ENCODE measurements at places on chromosomes 2 and 18.

GRCh38 chr18:48838166-48838775 lies 112.5 kb downstream of the SMAD7 start:
- no peak for DNase-seq

DNA sequence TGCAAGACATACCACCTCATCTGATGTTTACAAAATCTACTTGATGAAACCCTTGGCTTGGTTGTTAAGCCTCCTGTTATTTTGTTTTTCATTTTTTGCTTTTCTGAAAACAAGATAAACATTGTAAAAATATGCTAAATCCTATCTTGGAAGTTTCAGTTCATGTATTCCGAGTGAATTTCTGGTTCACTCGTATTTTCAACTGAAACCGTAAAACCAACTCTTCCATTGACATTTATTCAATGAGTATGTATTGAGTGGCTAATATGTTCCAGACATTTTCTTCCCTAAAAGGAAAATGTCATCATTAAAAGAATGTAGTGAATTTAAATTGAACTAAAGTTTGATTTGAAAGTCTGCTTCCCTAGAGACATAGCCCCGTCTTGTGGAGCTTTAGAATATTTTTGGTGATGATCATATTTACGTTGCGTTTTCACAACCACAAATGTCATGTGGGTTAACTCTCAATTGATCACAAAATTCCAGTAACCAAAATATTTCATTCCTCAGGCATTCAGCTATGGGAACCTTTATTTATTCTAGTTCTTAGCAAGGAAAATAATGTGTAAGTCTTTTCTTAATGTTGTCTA lies 204.2 kb downstream of the MBD2 start:
- no peak for DNase-seq

- DNase-seq = no peak
Measured at GRCh38 chr18:75679331-75679730, 251.8 kb upstream of the SMIM21 start.

GRCh38 chr2:234243871-234244565 lies 193.5 kb downstream of the SPP2 start:
- no peak for DNase-seq

DNA sequence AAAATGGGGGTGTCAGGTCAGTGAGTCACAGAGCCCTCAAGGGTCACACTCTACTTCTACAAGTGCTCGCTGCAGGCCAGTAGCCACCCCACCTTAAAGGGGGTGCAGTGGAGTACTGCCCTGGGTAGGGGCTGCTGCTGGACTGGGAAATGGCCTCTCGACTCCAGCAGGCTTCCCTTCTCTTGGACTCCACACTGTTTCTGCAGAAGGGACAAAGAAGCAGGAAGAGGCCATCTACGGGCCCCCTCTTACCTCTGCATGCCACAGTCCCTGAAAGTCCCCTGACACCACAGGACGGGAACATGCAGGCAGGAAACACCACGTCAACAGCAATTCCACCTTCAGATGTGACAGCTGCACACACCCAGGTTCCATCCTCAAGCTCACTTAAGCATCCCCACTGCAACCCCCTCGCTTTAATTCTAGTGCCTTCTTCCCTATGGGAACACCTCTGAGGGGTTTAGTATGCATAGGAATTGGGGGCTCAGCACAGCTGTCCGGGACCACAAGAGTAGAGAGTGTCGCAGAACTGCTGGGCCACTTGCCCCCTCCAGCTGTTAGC lies 22.3 kb downstream of the SNED1 start:
- no peak for DNase-seq

DNA sequence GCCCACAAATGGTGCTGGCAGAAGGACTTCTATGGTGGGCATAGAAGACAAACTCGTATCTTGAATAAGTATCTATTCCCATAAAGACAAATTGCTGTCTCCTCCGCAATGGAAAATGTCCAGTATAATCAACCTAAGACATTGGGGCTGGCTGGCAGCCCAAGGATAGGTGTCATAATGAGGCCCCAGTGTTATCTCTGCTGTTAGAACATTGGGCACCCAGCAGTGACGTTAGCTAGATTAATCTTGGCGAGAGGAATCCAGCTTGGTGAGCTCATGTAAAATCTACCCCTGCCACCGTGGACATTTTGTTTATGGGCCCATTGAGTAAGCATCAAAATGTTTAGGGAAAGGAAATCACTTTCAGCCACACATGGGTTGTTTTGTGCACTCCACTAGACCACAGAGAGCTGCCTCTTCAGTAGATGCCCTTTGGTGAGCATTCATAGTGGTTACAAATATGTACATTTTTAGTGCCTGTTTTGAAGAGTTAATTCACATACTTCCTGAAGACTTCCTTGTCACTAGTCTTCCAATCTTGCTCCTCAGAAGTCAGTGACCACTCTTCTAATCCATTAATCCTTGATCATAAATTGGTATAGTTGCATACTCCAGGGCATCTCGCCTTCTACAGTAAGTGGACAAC lies 48.2 kb upstream of the KDM3A start:
- no peak for DNase-seq

DNA sequence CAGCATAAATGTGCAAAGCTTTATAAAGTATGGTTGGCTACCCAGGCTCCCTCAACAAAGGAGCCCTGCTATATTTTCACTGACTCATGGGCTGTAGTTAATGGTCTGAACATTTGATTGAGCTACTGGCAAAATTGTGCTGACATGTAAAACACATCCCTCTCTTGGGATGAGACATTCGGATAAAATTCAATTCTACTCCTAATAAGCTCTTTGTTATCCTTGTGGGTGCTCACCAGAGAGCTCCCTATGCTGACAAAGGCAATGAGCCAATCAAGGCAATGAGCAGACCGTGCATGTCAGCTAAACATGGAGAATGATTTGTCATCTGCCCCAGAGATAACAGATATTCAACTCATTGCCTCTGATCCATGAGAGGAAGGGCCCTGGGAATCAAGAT lies 27.7 kb downstream of the SERPINB8 start:
- DNase-seq = no peak

Data from anterior cingulate cortex (tissue), 58 donors.